Stimulated activated CD4-positive, alpha-beta T cell treated with anti-CD3 and anti-CD28 coated beads, Interleukin-15, amount 100 ng/mL, for 1 hour (primary cell): ENCODE measurements at places on chromosomes 7 and 10.

DNA sequence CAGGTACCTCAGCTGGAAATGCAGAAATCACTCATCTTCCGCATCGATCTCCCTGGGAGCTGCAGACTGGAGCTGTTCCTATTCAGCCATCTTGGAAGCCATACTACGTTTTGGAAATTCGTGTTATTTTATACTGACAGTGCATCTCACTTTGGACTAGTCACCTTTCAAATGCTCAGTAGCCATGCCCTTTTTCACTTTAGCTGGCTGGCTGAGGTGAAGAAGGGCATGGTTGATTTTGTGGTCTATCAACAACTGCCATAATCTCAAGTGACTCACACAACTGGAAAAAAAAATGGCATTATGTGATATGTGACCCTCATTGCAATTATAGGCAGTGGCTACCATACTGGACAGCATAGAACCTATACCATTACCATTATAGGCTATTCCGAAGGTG is 100.5 kb downstream of the CCDC71L start:
- no peak for DNase-seq

DNA sequence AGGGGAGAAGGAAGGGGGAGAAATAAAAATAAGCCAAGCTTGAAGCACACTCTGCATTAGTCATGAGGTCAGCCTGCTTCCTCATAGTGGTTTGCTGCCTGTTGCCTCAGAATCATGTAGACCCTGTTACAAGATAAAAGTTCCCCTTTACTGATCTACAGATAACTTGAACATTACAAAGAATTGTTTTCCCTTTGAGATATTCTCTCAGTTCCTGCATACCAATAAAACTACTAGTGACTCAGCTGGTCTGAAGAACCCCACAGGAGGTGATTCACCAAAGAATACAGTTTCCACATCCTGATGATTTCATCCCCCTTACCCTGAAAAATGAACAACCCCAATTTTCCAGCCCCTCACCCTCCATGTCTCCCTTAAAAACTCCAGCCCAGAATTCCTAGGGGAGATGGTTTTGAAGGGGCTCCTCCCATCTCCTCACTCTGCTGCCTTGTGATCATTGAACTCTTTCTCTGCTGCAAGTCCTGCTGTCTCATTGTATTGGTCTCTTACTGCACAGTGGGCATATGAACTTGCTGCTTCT is 31.5 kb upstream of the NRP1 start:
- no peak for DNase-seq

GRCh38 chr7:55309040-55309991 is 55.8 kb upstream of the LANCL2 start:
- no peak for DNase-seq

GRCh38 chr7:139108266-139109187 is 993 bp downstream of the ZC3HAV1 start:
- DNase-seq, result no peak

DNA sequence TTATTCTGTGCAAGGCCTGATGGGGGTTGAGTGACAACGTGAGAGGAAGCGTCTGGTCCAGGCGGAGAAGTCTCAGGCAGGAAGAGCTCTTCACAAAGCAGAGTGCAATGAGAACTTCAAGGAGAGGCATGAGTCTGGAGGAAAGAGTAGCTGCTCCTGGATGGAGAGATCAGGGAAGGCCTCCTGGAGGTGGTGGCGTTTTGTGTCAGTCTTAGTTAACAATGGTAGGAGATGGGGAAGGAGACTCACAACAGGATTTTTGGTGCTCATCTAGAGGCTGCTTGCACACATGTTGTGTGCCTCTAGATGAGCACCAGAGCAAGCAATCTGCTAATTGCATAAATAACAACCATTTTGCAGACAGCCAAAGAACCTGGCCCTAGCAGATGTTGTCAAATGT is 442.8 kb upstream of the PODXL start:
- no peak for DNase-seq

GRCh38 chr7:103718482-103719061 is 270.9 kb downstream of the RELN start:
- no peak for DNase-seq
